ENCODE measurements at places on chromosomes 12 and 14.

GRCh38 chr12:12266873-12267741 lies at the start of gene LRP6:
TSS of gene LRP6 (minus strand) at chr12:12267044. CDS start at chr12:12266735, 309 bp downstream.
- DNase-seq, result peak; percentile 33

DNA sequence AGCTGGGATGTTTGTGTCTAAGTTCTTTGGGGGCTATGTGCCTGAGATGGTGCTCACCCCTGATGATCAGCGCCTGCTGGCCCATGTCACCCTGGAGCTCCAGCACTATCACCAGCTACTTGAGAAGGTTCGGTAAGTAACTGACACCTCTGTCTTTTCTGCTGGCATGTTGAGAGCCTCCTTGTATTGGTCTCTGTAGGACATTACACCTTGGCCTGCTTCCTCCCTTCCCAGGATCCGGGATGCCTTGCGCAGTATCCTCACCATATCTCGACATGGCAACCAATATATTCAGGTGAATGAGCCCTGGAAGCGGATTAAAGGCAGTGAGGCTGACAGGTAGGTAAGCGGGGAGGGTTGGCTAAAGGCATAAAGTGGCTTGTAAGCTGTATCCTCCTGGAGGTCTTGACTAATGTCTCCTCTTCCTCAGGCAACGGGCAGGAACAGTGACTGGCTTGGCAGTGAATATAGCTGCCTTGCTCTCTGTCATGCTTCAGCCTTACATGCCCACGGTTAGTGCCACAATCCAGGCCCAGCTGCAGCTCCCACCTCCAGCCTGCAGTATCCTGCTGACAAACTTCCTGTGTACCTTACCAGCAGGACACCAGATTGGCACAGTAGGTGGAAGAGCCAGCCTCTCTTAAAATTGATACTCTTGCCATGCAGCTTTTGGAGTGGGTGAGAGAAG lies 5.5 kb downstream of the DDIT3 start:
- DNase-seq, result no peak

- DNase-seq, result no peak
Observed at GRCh38 chr12:80031229-80031628, 68.1 kb upstream of the OTOGL start.

GRCh38 chr14:93619176-93619793 lies 169.0 kb downstream of the PRIMA1 start:
- no peak for DNase-seq

DNA sequence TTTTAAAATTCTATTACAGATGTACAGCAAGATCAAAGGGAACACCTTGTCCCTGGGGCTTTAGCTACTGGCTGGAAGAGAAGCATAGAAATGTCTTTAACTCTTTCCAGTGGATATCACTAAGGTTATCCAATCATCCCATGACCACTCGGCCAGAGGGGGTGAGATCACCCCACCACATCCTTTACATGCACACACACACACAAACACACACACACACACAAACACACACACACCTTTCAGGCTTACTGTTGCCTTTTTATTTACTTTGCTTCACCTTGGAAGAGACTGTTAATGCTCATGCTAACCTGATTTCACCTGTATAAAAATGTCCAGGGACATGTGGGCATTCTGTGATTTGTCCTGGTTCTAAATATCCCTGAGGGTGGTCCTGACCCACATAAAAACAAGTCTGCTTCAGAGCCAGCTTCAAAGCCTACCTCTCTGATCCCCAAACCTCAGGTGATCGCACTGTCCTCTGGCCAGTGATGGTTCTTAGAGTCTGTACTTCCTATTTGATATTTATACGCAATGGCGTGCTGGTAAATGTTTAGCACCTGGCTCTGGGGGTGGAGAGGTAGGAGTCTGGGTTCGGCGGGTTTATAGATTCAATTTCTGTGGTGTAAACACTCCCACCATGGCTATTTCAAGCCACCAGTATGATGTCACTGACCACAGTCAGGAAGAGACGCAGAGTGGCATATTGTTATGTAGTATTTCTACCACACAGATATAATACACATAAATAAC lies 166.1 kb upstream of the EEA1 start:
- no peak for DNase-seq

- no peak for DNase-seq
Observed at GRCh38 chr12:121669521-121669900, at the start of gene MORN3. TSS of gene MORN3 (minus strand) at chr12:121669654. CDS start at chr12:121669483, 171 bp downstream.

DNA sequence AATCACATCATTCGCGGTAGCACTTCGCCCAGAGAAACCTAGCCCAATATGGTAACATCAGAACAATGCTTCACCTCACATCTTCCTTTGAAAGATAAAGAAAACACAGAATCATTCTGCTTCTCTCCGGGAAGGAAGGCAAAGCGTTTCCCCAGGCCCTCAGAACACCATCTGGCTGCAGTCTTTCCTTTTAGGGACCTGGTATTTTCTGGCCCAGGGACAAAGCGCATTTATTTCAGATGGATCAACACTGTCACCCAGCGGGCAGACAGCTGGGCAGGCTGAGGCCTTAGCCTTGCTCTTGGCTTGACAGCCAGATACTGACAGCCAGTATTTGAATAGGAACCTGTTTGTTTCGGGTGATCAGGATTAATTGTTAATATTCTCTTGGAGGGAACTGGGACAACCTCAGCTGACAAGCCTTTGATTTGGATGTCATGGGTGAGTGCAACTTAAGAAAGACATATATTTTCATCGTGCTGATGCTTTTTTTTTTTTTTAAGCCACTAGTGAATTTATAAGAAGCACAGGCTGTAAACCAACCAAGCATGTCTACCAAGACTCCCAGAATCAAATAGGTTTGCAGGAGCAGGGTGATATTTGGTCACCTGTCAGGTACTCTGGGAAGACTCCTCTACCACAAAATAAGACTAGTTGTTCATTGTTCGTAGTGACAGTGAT lies 118.9 kb downstream of the VEZT start:
- DNase-seq, result no peak

DNA sequence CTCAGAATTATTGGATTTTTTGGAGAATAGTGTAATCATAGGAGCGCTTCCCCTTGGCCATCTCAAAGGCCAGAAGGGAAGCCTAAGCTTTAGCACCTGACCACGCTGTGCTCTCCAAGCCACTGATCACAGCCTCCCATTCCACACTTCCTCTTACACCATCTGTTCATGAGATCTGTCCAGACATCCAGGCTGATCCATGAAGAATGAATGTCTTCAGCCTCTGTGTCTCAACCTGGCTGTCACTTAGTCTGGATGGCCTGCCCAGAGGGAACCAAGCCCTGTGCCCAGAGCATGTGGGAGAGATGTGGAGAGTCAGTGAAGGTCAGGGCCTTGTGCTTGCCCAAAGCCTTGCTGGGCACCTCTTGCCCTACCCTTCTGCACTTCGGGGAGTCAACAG lies 40.5 kb downstream of the TSPAN11 start:
- no peak for DNase-seq

DNA sequence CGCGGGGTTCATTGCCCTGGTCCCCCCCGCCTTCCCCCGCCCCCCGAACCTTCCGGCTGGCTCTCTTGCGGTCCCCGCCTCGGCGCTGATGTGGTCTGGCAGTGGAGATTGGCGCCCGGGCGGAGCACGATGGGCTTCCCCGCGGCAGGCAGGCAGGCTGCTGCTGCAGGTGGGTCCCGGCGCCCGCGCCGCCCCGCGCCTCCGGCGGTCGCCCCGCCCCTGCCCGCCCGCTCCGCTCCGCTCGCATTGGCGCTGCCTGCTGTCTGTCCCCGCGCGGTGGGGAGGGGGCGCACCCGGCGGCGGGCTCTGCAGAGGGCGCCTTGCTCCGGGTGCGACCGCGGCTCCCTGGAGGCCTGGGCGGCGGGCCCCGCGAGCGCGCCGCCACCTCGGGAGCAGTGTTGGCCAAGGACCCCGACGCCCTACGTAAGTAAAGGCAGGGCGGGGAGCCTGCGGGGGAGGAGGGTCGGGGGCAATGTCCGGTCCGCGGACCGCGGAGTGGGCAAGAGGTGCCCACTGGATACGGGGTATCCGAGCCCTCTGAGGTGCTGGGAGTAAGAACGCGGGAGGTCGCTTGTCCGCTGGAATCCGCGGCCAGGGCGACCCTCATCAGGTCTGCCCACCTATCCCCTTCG lies at the start of gene AKAP5:
Gene AKAP5, plus strand, starts transcription at position 309 of the 632 bp plus-strand sequence. CDS start 2,896 bp downstream, outside the sequence.
- peak; percentile 36 for DNase-seq

GRCh38 chr12:122371475-122372045 lies 50.9 kb downstream of the CLIP1 start:
- no peak for DNase-seq

DNA sequence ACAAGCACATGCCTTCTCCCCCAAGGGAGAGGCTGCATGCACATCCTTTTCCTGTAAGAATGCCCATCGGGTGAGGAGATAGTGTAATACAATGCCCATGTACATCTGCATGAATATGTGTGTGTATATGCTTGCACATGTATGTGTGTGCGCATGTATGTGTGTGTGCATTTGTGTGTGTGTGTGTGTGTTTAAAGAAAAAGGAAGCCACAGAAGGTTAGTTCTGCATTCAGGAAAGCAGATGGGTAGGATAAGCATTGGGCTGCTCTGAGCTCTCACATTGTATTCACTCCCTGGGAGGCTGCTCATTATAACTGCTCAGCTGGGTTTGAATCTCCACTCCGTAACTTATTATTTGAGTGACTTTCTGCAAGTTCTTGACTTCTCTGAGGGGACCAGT lies 74.3 kb downstream of the GALNT8 start:
- no peak for DNase-seq

GRCh38 chr14:35898217-35898775 lies 72.2 kb downstream of the BRMS1L start:
- no peak for DNase-seq

DNA sequence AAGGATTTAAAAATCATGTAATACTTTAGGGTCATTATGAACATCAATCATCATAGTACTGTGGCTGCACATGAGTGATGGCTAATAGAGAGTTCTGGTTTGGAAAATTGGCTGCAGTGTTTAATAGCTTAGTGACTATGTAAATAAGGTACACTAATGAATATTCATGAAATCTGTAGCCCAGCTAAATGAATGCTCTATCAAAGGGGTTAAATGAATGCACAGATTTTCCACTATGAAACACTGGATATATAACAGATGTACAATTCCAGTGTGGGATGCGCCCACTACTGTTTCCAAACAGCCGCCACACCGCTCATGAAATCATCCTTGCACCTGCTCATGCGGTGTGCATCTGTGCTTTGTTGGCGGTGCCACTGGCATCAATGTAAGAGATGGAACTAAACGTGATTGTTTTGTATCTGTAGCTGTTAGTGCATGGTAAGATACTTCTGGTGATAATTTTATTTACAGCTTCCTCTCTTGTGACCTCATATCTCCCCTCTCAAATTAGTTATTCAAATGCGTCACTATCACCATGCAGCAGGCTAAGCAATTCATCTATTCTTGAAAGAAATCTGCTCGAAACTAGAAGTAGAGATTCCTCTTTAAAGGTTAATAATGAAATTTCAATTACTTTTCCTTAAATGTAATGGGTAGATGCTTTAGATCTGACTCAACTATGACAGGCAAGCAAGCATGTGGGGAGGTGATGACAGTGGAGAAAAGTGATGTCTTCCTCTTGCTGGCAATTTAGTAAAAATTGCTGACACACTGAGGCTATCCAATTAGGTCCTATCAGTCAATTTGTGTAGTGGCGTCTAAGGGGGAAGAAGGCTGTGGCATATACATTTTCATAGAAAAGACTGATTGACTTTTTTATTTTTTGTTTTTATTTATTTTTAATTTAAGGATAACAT lies 433.6 kb downstream of the AEBP2 start:
- no peak for DNase-seq

GRCh38 chr12:100745378-100746071 lies 49.1 kb upstream of the ANO4 start:
- no peak for DNase-seq

- DNase-seq, result no peak
Observed at GRCh38 chr12:32509328-32510091, 110.2 kb downstream of the FGD4 start.

Measured in activated CD8-positive, alpha-beta memory T cell treated with anti-CD3 and anti-CD28 coated beads for 48 hours (primary cell).